ENCODE measurements at places on chromosomes 12 and 14.
A peak's percentile ranks its signal among the peaks of the same experiment; 100 is the strongest.

DNA sequence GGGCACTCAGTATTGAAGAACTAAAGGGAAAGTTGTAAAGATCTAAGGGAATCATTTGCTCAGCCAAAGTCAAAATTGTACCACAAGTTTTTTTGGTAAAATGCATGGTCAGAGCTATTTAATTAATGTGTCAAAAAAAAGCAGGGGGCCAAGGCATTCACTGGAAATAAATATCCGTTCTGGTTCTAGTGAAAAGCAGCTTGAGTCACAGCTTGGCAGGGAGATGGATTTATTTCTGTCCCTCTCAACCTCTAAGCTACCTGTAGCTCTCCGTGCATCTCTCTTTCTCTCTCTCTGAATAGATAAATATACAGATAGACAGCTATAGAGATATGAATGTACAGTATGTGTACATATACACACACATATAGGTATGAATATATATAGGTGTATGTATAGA, 554.4 kb upstream of the TMEM132C start:
- peak; percentile 95 for DNase-seq

DNA sequence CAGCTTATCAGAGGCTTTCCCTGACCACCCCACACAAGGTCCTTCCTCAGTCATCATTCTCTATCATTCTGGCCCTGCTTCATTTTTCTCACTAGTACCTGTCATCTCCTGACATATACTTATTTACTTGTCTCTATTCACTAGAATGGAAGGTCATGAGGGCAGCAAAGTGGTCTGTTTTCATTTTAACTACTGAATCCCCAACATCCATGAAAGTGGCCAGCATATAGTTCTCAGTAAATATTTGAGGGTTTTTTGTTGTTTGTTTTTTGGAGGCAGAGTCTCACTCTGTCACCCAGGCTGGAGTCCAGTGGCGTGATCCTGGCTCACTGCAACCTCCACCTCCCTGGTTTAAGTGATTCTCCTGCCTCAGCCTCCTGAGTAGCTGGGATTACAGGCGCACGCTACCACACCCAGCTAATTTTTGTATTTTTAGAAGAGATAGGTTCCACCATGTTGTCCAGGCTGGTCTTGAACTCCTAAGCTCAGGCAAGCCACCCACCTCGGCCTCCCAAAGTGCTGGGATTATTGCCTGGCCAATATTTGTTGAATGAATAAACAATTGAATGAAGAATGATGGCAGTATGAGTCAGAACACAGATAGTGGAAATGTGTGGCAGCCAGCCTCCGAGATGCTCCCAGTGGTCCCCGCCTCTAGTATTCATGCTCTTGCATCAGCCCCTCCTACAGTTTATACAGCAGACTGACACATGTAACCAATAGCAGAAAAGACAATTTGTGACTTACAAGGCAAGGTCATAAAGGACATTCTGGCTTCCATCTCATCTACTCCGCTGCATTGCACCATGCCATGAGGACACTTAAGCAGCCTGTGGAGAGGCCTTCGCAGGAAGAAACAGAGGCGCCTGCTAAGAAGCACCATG, 7.0 kb upstream of the ANO6 start:
- no peak for DNase-seq

GRCh38 chr12:15131431-15131830, 89.8 kb downstream of the RERG start:
- no peak for DNase-seq

- DNase-seq, result no peak
Observed at GRCh38 chr12:128974881-128975280, 121.6 kb downstream of the GLT1D1 start.
